ENCODE measurements at places on chromosomes 12 and 14.
A peak's percentile ranks its signal among the peaks of the same experiment; 100 is the strongest.

DNA sequence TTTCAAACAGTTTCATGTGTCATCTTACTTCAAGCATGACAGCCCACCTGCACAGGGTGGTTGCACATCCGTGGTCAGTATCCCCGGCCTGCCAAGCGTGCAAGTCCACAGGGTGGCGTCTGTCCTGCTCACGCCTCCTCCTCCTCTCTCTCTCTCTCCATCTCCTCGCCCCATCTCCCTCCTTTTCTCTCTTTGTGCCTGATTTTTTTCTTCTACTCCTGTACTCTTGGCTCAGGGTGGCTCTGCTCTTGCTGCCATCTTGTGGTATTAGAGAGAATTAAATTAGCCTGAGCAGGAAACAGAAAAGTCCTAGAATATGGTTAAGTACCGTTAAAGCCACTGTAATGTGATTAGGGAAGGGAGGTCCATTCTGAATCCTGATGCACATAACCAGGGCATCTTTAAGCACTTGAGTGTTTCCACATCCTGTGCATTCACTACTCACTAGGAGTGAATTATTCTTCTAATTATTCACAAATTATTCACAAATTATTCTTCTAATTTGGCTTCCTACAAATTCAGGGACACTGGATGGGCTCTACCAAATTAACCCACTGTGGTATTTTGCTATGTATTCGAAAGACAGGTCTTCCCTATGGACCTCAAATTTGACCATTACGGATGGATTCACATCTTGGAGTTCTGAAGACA lies 25.5 kb upstream of the DTX1 start:
- DNase-seq = no peak

GRCh38 chr12:51887476-51888315 lies at the start of gene ANKRD33:
TSS of gene ANKRD33 (plus strand) at chr12:51888103. CDS start at chr12:51888187, 84 bp downstream.
- no peak for DNase-seq

DNA sequence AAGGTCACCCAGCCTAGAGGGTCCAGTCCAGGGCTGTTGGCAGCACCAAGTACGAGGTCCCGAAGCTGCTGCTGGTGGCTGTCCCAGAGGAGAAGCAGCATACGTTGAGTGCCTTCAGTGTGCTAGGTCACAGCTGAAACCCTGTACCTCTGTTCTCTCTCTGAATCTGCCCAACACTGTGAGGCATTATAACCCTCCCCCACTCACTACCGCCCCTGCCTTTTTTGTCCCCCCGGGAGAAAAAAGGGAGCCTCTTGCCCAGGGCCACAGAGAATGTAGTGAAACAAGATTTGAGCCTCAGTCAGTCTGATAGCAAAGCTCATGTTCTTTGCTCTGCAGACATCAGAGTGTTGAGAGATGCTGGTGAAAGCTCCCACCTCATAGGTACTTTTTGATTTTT lies 53.4 kb downstream of the PPP2R5C start:
- no peak for DNase-seq

DNA sequence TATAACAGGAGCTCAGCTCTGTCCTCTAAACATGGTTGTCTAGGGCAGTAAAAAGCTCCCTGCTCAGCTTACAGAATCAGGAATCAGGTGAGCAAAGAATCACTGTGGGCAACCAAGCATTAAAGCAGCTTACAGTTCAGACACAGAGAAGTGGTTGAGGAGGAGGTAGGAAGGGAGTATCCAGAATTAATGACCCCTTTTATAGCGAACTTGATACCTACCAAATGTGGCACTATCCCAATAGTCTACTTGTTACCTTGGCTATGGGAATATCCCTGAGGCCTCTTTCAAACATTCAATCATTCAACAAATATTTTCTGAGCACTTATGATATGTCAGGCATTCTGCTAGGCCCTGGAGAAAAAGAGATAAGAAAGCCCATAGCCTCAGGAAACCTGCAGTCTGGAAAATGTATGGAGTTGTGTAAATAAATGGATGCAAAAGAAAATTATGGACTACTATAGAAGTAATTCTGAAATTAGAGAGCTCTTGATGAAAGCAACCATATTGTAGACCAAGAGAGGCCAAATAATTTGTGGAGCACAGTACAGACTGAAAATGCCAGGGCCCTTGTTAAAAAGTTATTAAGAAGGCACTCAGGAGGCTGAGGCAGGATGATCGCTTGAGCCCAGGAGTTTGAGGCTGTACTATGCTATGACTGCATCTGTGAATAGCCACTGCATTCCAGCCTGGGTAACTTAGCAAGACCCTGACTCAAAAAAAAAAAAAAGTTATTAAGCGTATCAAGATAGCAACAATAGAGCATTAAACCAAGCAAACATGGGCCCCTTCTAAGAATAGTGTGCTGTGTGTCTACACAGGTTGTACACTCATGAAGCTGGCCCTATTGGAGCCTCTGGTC lies 134.0 kb upstream of the CPSF6 start:
- no peak for DNase-seq

DNA sequence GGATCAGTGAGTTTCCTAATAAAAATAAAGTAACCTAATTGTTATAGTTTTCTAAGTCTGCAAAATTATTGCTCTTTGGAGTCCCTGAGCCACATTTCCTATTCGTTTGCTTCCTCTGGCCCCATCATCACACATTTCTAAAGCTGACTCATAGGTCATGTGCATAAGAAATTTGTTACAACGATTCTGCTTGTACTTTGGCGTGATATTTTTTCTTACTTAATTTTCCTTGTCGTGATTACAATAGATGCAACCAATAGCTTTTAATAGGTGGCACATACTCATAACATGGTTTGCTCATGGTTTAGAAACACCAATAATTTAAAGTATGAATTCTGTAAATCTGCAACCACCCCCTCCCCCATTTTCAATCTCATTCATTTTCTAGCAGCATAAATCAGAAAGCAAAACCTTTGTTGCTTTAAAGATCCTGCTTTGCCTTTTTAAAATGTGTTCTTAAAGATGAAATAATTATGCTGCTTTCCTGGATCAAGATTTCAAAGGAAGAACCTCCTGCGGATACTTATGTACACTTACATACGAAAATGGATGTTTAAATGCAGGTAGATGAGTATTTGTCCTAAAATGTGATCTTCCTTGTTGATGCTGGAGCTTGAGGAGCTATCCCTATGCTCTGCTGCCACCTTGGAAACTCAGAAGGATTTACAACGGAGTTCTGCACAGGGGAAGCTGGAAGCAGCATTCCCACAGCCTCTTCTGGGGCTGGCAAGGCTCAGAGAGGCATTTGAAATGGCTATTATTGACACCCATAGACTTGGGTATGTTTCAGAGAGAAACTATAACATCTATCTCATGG lies 1.7 kb upstream of the FLRT2 start:
- DNase-seq = no peak

GRCh38 chr12:67667276-67668073 lies 18.9 kb downstream of the DYRK2 start:
- no peak for DNase-seq

GRCh38 chr12:20040831-20041230 lies 327.5 kb upstream of the PDE3A start:
- DNase-seq = no peak

DNA sequence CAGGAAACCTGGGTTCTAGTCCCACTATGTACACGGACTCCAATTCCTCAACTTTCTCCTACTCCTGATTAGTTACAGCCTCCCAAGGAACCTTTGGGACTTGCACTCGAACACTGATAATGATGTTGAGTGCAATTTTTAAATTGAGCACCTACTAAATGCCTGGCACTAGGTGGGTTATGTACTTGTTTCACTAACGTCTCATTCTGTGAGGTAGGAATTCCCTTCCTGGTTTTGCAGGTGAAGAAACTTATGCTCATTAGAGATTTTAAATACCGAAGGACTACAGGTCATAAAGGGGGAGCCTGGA lies 536 bp downstream of the PARPBP start:
- no peak for DNase-seq

GRCh38 chr12:107610021-107610859 lies 75.4 kb upstream of the PWP1 start:
- no peak for DNase-seq

- DNase-seq = no peak
Measured at GRCh38 chr14:53539489-53540126, 386.5 kb upstream of the DDHD1 start.

- DNase-seq = no peak
Measured at GRCh38 chr14:79732911-79733655, 478.2 kb downstream of the DIO2 start.

GRCh38 chr12:128667193-128667592 lies 156.6 kb downstream of the SLC15A4 start:
- DNase-seq = no peak

GRCh38 chr12:48940181-48940580 lies 14.9 kb upstream of the FKBP11 start:
- DNase-seq = no peak

GRCh38 chr12:123937707-123938591 lies 34.7 kb downstream of the CCDC92 start:
- peak; percentile 36 for DNase-seq

DNA sequence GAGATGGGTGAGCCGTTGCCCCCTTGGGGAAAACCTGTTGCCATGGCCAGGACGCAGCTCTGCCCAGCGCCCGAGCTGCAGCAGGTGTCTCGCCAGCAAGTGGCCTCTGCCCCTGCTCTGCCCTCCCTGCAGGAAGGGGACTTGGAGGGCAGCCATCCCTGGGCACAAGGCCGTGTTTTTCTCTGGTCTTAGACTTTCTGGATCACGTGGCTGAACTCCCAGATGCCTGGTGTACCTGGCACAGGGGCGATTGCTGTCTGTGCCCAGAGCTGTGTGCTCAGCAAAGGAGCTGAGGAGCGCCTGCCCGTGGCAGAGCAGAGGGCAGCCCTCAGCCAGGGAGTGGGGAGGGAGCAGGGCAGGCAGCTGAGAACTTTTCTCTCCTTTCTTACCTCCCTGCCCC lies 38.0 kb downstream of the TMEM63C start:
- DNase-seq = no peak

GRCh38 chr14:64974563-64974962 lies 2.4 kb upstream of the RAB15 start:
- no peak for DNase-seq

GRCh38 chr12:23795494-23795893 lies 154.0 kb downstream of the SOX5 start:
- no peak for DNase-seq

GRCh38 chr14:72451054-72451972 lies 442.6 kb downstream of the DPF3 start:
- peak; percentile 9 for DNase-seq

DNA sequence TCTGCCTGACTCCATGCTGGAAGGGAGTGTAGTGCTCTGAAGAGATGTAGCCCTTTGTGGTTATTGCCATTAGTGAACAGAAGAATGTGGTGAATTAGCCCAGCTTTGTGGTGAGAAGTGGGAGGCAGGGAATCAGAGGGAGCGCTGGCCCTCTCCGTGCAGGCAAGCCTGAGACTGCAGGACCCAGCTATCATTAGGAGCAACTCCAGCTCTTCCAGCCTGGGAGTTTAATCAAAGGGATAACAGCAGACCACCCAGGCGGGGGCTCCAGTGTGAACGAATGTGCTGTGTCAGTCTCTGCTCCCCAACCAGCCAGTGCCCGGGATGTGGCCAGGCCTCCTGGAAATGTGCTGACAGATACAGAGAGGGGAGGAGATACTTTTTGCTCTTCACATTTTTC lies 142.7 kb downstream of the TTLL5 start:
- no peak for DNase-seq

GRCh38 chr12:12399776-12400305 lies 43.0 kb downstream of the BORCS5 start:
- DNase-seq = no peak

GRCh38 chr12:1791104-1791841 lies 29.1 kb upstream of the LRTM2 start:
- peak; percentile 37 for DNase-seq

DNA sequence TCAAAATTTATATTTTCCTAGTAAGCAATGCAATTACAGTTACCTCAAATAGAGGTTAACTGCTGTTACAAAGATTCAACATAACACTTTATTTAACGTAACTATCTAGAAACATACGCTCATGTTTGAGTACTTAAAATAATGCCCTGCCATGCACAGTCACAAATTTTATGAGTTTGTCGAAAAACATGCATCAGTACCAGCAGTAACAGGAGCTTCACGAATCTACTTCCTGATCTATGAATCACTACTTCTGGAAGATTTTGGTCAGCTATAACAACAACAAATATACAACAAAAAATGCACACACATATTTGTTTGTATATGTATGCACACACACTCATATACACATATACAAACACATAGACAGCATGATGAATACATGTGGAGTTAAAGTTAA lies 881.8 kb downstream of the FSCB start:
- DNase-seq = no peak

DNA sequence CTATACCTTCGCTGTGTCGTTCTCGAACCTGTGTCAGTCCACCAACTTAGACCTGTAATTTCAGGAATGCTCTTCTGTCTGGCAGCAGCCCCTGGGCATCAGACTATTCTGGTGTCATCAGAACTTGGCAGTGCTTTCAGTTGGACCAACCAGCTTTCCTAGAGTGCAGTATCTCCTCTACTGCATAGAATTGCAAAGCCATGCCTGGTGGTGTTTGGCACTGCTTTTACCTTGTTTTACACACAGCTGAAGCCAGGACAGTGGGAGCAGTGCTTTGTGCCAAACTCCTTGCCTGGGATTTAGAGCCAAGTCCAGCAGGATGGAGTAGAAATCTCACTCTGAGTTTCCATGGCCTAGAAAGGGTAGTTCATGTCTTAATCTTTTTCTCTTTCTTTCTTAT lies 1.5 kb downstream of the FLVCR2 start:
- no peak for DNase-seq

GRCh38 chr12:94198469-94198868 lies 50.1 kb downstream of the PLXNC1 start:
- no peak for DNase-seq

DNA sequence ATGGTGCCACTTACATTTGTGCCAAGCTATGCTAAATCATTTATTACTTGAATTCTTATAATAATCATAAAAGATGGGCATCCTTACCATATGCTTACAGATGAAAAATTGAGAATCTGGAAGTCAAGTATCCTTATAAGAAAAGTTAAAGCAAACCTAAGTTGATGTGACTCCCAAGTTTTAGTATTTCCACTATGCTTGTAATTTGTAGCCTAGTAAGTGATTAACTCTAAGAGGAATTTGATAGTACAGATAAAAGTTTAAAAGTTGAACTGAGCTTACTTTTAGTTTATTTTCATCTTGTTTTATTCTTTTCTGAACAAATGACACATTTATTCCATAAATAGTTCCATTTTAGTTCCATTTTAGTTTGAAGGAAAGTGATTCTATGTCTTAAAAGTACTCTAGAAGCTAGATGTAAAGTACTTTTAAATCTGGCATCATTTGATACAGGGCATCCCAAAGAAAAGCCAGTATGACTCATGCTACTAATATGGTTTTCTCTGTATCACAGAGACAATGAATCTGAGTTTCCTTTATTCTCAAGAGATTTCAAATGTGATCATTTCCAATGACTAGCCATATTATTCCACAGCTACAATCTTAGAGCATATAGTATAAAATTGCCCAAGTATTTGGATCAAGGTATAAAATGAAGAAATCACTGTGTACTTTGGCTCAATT lies 596.0 kb downstream of the SLC16A7 start:
- no peak for DNase-seq

All from activated T-helper 1 cell treated with Interleukin-2 at 50 U/mL for 16 hours (primary cell).